ENCODE measurements at places on chromosomes 3 and 15. TPM values are rescaled to one million over a fixed set of nuclear protein-coding genes. Genes with fewer than 3 reads are reported as not detected.

The FANCD2 gene
- 14.9 TPM for total RNA-seq

The RTP4 gene
- total RNA-seq = 1.7 TPM

The ALCAM gene
- total RNA-seq = 60.4 TPM

The DALRD3 gene
- total RNA-seq = 52.2 TPM

The HIGD2B gene
- total RNA-seq = not detected

The GNB4 gene
- total RNA-seq = 37.4 TPM

The MNS1 gene
- total RNA-seq = 2.5 TPM

The ROBO2 gene
- 61.7 TPM for total RNA-seq

The MAPK6 gene
- 22.1 TPM for total RNA-seq

The RETNLB gene
- not detected for total RNA-seq

The CCR9 gene
- total RNA-seq = 0.18 TPM

The PPP2R3A gene
- 36.4 TPM for total RNA-seq

The DNAJA4 gene
- total RNA-seq = 32.1 TPM

The EMC7 gene
- 27.7 TPM for total RNA-seq

The STAC gene
- 14.2 TPM for total RNA-seq

The TNIK gene
- total RNA-seq = 14.9 TPM

The GABRR3 gene
- not detected for total RNA-seq

The HYAL2 gene
- total RNA-seq = 128 TPM

Measured in metanephros (tissue), 2 donors.